Glomerular endothelial cell (primary cell): ENCODE measurements at places on chromosomes 2 and 18. TPM values are rescaled to one million over a fixed set of nuclear protein-coding genes. Genes with fewer than 3 reads are reported as not detected.

GRCh38 chr2:144988591-144988990 is 468.7 kb upstream of the ZEB2 start:
- no peak for DNase-seq

- DNase-seq = no peak
Measured at GRCh38 chr2:45470531-45470930, 140.5 kb downstream of the SRBD1 start.

Gene RBM44
- 0.05 and 0.18 TPM in 2 replicates for total RNA-seq

Gene GRHL1
- 0.82 TPM in 1 of 2 replicates, not detected in the other for total RNA-seq
